H9 (cell line): ENCODE measurements at places on chromosomes 16 and 17. TPM values are rescaled to one million over a fixed set of nuclear protein-coding genes. Genes with fewer than 3 reads are reported as not detected.

The ETV4 gene
- 74.4 and 78.4 TPM in 2 replicates for total RNA-seq

The KRTAP2-3 gene
- total RNA-seq, result not detected in 2 replicates

The MRPS23 gene
- total RNA-seq, result 62.0 and 65.9 TPM in 2 replicates

The IRX6 gene
- not detected in 2 replicates for total RNA-seq

The MAPK8IP3 gene
- 49.4 and 51.3 TPM in 2 replicates for total RNA-seq

The ZNF750 gene
- 0.09 TPM in 1 of 2 replicates, not detected in the other for total RNA-seq

The CRYM gene
- 16.4 and 17.8 TPM in 2 replicates for total RNA-seq

The KCNH6 gene
- total RNA-seq, result 1.6 and 2.3 TPM in 2 replicates

The DNASE1L2 gene
- total RNA-seq, result 2.5 TPM in 2 replicates

DNA sequence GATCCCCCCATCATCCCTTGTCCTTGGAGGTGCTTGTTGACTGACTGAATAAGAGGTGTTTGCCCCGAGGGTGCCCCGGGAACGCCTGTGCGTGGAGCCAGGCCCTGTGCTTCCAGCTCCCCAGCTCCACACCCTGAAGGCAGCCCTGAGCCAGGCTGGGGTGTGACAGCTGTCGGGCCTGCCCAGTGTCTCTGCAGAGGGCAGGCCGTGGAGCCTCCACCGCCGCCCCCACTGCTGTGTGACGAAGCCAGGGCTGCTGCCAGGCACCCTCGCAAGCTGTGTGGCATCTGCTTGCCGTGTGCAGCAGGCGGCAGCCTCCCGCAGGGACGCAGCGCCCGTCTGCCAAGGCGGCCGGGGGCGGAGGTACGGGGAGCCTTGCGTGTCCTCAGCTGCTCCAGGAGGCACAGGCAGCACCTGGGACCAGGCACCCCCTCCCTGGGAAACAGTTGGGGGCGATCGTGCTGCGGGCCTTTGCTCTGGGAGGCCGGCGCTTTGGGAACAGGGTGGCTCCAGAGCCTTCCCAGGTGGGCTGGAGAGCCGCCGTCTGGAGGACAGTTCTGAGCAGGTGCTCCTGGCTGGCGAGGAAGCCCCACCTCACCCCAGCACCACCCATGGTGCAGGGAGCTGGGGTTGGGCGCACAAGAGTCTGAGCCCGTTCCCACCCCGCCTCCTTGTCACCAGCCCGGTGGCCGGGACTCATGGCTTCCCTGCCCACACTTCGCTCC is 26.6 kb downstream of the GSE1 start:
- no peak overlapping the region for H3K4me3 ChIP-seq
- no peaks in the 10 kb centered on the region for H3K4me1 ChIP-seq
- no peak overlapping the region for H3K27ac ChIP-seq
- no peaks in the 10 kb centered on the region for H3K27me3 ChIP-seq
- DNase-seq, result no peak

DNA sequence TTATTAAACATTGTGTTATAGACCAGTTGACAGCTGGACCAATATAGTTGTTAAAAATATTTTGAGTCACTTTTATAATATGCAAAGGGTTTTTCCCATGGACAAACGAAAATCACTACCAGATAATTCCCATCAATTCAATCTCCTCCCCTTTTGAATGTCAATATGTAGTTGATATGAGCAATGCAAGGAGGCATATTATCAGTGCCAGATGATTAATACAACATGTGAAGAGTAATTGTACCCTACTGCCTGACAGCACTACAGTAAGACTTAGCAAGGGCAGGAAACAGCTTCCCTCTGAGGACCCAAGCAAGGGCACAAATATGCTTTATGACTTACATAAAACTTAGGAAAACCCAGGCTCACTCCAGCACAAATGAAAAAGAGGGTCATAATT is 17.3 kb downstream of the KANSL1 start:
- DNase-seq, result no peak
- no peaks in the 10 kb centered on the region for H3K27me3 ChIP-seq
- no peak overlapping the region for H3K4me3 ChIP-seq
- H3K4me1 ChIP-seq, result peaks cover 12% of the 10 kb centered on the region
- no peak overlapping the region for H3K27ac ChIP-seq

DNA sequence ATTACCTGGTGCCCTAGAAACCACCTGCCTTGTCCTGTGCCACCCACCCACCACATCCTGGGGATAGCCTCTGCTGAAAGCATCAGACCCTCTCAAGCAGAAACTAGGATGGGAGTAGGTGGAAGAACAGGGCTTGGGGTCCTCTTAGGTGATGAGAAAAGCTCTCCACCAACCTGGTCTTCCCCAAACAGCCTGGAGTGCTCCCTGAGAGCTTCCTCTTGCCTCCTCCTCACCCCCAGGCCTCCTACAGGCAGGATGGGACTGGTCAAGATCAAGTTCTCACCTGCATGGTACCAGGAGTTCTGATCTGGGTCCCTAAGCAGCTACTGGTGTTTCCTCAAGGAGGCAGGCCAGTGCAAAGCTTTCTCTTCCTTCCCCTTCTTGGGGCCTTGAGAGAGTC is 15.4 kb downstream of the WNT9B start:
- no peak overlapping the region for H3K4me3 ChIP-seq
- H3K4me1 ChIP-seq, result peaks cover 2% of the 10 kb centered on the region; the same call in 1 of the 2 replicates
- no peak overlapping the region for H3K27ac ChIP-seq
- no peaks in the 10 kb centered on the region for H3K27me3 ChIP-seq

DNA sequence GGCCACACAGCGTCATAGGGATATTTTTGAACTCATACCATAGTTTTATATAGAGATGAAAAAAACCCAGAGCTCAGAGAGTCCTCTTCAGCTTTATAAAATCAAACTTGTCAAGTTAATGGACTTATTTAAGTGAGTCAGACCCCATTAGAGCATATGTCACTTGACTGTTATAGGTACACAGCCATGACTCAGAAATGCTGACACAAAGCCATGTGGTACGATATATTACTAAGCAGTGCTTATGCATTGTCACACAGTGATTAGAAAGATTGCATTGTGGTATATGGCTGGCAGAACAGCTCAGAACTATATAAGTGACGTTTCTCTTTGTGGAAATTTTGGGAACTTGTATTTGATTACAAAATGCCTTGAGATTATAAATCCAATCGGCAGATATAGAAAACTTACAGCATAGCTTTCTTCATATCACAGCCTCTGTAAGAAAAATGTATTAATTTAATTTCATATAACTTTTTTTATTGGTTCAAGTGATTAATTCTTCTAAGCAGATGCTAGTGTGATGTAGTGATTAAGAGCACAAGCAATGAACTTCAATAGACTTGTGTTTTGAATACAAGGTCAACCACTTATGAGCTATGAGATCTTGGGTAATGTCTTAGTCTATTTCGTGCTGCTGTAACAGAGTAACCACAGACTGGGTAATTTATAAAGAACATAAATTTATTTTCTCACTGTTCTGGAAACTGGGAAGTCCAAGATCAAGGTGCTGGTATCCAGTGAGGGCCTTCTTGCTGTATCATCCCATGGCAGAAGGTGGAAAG is 25.8 kb upstream of the GINS3 start:
- DNase-seq, result no peak
- no peak overlapping the region for H3K4me3 ChIP-seq
- no peaks in the 10 kb centered on the region for H3K36me3 ChIP-seq
- H3K27ac ChIP-seq, result no peak overlapping the region
- H3K4me1 ChIP-seq, result no peaks in the 10 kb centered on the region
- H3K27me3 ChIP-seq, result no peaks in the 10 kb centered on the region

- H3K4me3 ChIP-seq, result no peak overlapping the region
- H3K27ac ChIP-seq, result no peak overlapping the region
- H3K27me3 ChIP-seq, result no peaks in the 10 kb centered on the region
- no peaks in the 10 kb centered on the region for H3K36me3 ChIP-seq
- H3K4me1 ChIP-seq, result no peaks in the 10 kb centered on the region
- no peak for DNase-seq
Measured at GRCh38 chr17:71922439-71922838, 198.4 kb upstream of the SOX9 start.

DNA sequence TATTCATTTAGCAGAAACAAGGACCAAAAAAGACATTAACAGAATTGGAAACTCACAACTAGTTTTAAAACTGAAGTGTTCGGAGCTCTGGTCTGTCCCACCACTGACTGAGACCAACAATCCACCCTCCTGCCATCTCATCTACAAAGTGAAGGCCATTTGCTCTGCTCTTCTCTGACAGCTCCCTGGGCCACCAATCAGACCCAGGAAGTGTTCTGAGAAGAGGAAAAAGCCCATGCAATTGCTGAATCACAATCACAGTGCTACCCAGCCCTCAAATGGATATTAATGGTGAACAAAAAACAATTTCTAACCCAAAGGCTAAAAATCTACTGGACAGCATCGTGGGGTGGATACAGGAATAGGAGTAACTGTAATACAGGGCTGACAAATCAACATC is 2.1 kb downstream of the RPL23 start:
- H3K4me1 ChIP-seq, result 0 out of 2 replicates have a peak, but pooled peaks cover 2% of the 10 kb centered on the region
- no peaks in the 10 kb centered on the region for H3K27me3 ChIP-seq
- H3K27ac ChIP-seq, result no peak overlapping the region
- no peak for DNase-seq
- peak overlapping the region; percentile 99 for H3K4me3 ChIP-seq
- peaks cover 66% of the 10 kb centered on the region for H3K36me3 ChIP-seq

- H3K4me3 ChIP-seq, result no peak overlapping the region
- no peaks in the 10 kb centered on the region for H3K4me1 ChIP-seq
- no peaks in the 10 kb centered on the region for H3K36me3 ChIP-seq
- no peak overlapping the region for H3K27ac ChIP-seq
- no peaks in the 10 kb centered on the region for H3K27me3 ChIP-seq
Measured at GRCh38 chr16:24523569-24523968, 15.8 kb upstream of the RBBP6 start.

DNA sequence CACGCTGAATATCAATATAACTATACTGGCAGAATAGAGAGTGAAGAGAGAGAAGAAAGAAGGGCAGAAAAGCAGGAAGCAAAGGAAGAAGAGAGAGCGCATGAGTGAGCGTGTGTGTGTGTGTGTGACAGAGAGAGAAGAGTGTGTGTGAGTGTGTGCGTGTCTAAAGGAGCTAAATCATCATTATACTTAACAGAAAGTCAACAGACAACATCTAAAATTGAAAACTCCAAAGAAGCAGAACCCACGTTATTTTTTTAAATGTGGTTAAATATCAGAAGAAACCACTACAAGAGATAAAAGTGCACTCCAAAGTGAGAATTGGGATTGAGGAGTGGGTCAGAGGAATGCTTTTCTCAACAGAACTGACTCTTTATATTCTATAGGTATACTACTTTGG is 77.2 kb downstream of the BRIP1 start:
- no peaks in the 10 kb centered on the region for H3K27me3 ChIP-seq
- peaks cover 6% of the 10 kb centered on the region; the same call in 2 of the 3 replicates for H3K36me3 ChIP-seq
- H3K4me1 ChIP-seq, result no peaks in the 10 kb centered on the region
- H3K27ac ChIP-seq, result no peak overlapping the region
- H3K4me3 ChIP-seq, result no peak overlapping the region

DNA sequence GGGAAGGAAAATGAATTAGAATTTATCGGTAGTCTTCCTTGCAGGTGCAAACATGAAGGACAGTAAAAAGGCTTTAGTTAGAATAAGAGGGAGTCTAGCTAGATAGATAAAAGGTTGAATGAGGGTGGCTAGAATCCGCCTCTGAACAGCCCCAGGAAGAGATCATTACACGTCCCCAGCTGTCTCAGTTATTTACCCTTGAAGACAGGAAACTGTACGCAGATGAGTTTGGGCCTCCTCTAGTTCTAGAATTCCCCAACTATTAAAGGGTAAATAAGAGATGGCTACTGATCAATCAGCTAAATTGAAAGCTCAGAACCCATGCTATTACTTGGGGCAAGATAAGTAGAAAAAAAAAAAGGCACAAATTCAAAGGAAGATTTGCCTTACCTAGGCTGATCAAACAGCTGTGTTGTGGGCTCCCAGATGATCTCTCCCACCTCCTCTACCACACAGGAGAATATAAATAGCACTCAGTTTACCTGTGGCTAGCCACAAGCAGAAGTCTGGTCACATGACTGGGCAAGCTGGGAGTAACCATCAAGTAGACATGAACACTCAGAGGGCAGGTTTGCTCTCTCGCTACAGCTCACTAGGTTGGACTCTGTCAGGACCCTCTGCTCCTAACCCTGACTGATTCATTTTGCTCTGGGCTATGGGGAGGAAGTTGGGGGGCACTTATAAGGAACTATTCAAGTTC is 17.0 kb downstream of the FAM117A start:
- DNase-seq, result no peak
- no peaks in the 10 kb centered on the region for H3K27me3 ChIP-seq
- no peak overlapping the region for H3K4me3 ChIP-seq
- H3K27ac ChIP-seq, result no peak overlapping the region
- H3K36me3 ChIP-seq, result peaks cover 4% of the 10 kb centered on the region; the same call in 1 of the 2 replicates

DNA sequence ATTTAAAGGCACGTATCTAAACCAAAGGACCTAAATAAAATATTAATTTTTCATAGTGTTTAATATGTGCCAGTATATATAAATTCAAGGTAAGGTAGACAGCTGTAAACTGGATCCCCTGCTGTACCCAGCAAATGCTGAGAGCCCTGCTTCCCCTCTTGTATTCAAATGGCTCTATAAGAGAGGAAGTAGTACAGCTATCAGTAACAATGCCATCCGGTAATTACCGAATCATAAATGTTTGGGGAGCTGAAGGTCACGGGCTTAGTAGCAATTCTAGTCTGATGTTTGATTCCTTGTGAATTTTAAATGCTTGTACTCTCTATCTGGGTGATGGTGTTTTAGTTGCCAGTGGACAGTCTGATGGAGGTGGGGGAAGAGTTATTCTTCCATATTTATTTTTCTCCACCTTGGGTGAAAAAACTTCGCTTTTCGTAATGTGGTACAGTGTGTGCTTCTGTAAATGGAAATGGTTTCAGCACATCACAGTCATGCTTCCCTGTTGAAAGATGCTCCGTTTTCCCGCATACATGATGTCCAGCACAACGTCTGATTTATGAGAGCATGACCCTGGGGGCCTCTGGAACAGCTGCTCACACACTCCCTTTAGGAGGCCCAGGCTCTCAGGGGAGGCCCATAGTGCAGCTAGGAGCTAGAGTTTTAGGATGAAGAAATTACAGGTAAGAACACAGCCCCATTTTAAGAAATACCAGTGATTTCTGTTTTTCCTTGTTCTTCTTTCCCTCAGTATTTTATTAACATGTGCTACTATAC is 423.9 kb downstream of the WWOX start:
- no peaks in the 10 kb centered on the region for H3K27me3 ChIP-seq
- H3K4me1 ChIP-seq, result no peaks in the 10 kb centered on the region
- no peak for DNase-seq
- no peak overlapping the region for H3K27ac ChIP-seq
- no peak overlapping the region for H3K4me3 ChIP-seq
- H3K36me3 ChIP-seq, result no peaks in the 10 kb centered on the region

DNA sequence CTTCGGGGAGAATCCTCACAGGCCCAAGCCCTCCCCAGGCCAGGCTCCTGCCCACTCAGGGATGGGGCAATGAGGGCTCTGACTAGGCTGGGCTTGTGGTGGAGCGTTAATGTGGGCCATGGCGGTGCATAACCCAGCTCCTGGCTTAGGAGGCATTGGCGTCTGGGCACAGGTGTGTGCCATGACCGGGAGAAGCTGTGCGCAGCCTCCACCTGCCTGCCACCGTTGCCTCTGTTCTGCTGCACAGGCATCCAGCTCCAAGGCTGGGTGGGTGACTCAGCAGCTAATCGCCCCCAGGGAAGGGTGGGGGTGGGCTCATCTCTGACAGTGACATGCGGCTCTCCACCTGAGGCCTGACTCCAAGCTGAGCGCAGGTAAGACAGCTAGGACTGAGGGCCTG is 3.5 kb upstream of the ARHGAP27 start:
- H3K4me3 ChIP-seq, result no peak overlapping the region
- H3K4me1 ChIP-seq, result no peaks in the 10 kb centered on the region
- H3K27me3 ChIP-seq, result peaks cover 3% of the 10 kb centered on the region; the same call in 1 of the 2 replicates
- DNase-seq, result peak; percentile 60
- peaks cover 7% of the 10 kb centered on the region for H3K36me3 ChIP-seq

GRCh38 chr17:7888184-7888920 is at the start of gene CHD3:
Gene CHD3, plus strand, starts transcription at chr17:7888789. Its CDS starts 212 bp downstream, at chr17:7889001.
- H3K27ac ChIP-seq, result no peak within 1 kb of the TSS
- H3K36me3 ChIP-seq, result no peaks in the 10 kb centered on the region; the same call in 2 of the 3 replicates
- no peaks in the 10 kb centered on the region for H3K4me1 ChIP-seq
